ENCODE measurements at places on chromosomes 5 and 9.

- no peak for DNase-seq
Measured at GRCh38 chr9:129235041-129235930, 57.2 kb upstream of the IER5L start.

DNA sequence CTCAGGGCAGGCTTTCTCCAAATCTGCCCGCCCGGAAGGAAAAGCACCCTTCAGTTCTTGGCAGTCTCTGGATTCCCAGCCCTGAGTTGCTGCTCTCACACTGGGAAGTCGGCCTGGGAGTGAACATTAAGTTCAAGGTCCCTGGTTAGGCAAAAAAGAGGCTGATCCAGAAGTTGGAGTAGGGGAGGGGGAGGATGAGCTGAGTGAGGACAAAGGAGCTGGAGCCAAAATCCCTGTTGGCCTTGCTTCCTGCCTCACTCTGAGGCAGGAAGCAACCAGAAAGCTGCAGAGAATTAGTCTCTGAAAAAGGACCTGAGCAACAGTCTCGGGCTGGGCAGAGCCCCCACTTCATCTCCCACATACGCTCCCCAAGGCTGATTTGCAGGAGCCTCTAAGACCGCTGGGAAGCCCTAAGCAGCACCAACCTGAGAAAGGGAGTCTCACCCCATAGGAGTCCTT, 15.0 kb upstream of the RPS14 start:
- no peak for DNase-seq

- no peak for DNase-seq
Measured at GRCh38 chr5:68259700-68260099, 44.1 kb downstream of the PIK3R1 start.

DNA sequence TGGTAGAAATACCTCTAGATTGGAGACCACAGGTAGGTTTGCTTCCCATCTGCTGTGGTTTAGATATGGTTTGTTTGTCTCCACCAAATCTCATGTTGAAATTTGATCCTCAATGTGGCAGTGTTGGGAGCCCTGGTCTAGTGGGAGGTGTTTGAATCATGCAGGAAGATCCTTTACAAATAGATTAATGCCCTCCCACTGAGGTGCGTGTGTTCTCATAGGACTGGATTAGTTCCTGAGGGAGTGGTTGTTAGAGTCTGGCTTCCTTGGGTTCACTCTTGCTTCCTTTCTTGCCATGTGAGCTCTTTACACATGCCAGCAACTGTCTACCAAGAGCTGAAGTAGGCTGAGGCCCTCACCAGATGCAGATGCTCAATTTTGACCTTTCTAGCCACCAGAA, 391.1 kb upstream of the GRIA1 start:
- no peak for DNase-seq

- DNase-seq: no peak
Measured at GRCh38 chr9:91562416-91562815, 138.8 kb upstream of the NFIL3 start.

DNA sequence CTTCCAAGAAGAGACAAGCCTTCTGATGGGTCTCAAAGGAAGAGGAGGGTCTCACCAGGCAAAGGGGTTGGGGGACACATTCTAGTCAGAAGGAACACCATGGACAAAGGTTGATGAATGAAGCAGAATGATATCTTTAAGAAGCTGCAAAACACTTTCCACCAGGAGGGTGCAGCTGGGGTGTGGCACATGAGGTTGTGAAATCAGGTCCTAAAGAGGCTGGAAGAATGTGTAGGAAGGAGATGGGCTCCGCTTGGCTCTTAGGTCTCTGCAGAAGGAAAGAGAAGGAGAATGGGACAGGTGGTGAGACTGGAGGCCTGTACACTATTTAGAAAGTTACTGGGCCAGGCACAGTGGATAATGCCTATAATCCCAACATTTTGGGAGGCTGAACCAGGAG, 328.6 kb downstream of the PDE4D start:
- DNase-seq: no peak

DNA sequence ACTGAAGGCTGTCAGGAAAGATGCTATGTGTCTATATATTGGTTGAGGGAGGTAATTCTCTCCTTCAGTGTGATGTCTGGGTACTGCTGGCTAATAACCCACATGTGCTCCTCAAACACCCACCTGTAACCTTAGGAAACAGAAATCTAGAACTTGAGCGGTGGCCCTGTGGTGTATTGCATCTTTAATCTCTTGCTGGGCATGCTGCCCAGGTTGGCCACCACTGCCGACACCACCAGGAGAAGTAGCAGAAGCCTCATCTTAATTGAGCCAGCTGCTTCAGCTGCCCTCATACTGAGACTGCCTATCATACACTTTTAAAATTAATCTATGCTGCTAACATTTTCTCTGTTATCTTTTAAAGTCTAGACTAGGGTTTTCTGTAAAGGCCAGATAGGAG, 103.5 kb upstream of the C5orf63 start:
- DNase-seq: no peak

- DNase-seq: no peak
Measured at GRCh38 chr9:133979921-133980863, 11.9 kb downstream of the VAV2 start.

DNA sequence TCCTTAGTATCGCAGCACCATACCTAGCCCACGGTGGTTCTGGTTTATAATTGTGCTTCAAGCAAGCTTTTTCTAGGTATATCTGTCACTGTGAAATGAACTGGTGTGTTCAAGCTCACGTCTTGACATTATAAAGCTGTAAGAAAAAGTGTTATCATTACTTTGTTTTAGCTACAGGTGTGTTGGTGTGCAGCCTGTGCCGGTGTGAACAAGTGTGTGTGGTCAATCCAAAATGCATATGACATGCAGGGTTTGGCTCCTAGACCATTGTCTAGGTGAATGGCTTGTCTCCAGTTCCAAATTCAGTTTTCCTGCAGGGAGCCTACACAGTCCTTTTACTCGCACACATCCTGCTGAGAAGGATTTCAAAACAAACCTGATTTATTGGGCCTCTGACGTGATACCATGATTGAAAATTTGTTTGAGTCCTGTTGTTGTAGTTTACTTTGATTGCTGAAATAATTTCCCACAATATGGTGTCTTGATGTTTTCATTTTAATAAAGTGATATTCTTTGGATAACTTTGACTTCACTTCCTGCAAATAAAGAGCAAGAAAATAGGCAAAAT, 3.7 kb downstream of the LSM11 start:
- DNase-seq: no peak

DNA sequence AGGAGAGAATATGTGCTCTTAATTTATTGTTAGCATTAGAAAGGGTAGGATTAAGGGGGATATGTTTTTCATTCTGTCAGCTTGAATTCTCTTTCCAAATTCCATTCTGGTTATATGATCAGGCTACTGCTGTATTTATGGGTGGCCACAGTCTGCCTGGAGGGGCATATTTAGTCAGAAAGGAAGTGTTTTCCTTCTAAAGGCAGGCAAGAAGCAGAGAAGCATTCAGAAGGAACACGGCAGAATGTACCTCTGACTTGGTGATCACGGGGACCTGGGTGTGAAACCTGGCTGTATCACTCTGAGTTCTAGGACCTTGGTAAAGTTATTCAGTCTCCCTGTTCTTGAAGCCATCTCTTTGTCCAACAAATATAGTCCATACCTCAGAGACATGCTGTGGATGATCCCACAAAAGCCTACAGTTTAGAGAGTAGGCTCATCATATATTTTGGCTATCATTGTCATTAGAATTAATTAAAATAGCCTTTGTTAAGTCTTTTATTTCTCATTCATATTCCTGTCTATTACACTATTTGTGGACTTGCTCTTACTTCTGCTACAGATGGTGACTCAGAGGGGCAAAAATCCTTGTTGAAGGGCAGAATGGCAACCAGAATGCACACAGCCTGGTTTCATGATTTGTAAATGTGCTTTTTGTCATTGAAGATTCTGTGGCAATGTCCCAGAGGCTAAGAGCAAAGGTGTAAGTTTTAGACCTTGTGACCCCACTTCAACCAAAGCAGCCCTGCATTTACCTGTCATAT, 2.7 kb downstream of the TNC start:
- DNase-seq: no peak

All from trophoblast cell (in vitro differentiated cells and primary cell).